ENCODE measurements at places on chromosomes 4 and X.

DNA sequence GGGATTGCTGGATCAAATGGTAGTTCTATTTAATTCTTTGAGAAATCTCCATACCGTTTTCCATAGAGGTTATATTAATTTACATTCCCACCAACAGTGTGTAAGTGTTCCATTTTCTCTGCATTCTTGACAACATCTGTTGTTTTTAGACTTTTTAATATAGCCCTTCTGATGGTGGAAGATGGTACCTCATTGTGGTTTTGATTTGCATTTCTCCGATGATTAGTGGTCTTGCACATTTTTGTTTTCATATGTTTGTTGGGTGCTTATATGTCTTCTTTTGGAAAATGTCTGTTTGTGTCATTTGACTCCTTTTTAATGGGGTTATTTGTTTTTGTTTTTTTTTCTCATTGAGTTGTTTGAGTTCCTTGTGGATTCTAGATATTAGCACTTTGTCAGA lies 75.3 kb upstream of the PUDP start:
- DNase-seq = no peak

DNA sequence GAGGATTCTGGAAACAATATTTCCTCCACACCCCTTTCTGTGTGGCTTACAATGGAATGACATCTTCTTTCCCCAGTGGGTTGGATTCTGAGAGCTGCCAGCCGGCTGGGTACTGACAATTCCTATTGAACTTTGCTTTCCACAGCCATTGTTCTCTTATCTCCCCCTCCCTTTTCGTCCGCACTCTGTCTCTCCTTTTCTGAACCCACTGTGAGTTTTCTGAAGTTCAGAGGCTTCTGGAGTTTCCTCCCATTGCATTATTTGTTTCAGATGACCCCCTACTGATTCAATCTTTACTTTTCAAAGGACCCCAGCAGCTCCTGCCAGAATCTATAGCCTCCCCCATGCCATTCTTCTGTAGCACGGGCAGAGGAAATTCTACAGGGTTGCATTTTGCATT lies 10.4 kb downstream of the SMPX start:
- DNase-seq = no peak

DNA sequence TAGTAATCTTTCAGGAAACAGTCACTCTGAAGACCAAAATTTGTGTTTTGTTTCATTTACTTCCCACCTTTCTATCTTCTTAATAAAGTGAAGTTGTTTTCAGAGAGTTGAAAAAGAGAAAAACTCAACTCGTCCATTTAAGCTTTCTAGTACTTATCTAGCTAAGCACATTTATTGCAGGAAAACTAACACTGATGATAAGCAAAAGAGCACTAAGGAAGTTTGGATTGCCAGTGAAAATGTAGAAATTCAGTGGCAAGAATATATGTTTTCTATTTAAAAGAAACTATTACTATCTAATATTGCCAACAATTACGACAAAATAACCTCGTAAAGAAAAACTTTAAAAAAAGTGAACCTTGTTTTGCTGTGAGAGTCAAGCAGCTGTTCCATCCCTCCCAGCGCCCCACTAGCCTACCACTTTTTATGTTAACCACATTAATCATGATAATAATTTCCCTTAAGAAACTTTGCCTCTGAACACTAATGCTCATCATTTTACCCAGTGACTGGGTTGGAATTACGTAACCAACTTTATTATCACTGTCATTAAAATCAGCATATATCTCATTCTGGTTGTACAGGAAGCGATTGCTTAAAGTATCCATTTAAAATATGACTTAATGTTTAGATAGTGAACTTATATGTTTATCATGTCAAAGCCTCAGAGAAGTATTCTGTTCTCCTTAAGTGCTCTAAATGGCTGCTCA lies 24.8 kb downstream of the SPRY1 start:
- no peak for DNase-seq

DNA sequence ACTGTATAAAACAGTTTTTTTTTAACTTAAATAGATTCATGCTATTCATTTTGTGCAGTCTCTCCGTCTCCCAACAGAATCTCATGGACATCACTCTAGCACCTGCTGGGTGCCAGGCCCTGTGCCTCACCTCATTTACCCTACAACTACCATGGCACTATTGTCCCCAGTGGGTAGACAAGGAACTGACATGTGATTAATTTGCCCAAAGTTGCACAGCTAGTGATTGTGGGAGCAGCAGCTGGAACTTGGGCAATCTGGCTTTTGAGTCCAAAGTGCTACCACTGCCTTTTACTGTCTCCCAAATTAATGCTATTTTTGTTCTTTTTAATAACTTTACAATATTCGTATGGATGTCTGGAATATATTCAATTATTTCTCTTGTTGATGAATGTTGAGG lies 11.2 kb upstream of the PGRMC2 start:
- DNase-seq = no peak

- no peak for DNase-seq
Observed at GRCh38 chr4:156764145-156764544, 207.5 kb downstream of the PDGFC start.

Data from bone marrow (tissue), 2 donors.